ENCODE measurements at places on chromosomes 5 and 9. TPM values are rescaled to one million over a fixed set of nuclear protein-coding genes. Genes with fewer than 3 reads are reported as not detected.

- DNase-seq: no peak
Observed at GRCh38 chr9:93830606-93831005, 124.5 kb downstream of the BARX1 start.

GRCh38 chr9:127858041-127858512 lies 3.6 kb upstream of the ENG start:
- DNase-seq: peak; percentile 47

DNA sequence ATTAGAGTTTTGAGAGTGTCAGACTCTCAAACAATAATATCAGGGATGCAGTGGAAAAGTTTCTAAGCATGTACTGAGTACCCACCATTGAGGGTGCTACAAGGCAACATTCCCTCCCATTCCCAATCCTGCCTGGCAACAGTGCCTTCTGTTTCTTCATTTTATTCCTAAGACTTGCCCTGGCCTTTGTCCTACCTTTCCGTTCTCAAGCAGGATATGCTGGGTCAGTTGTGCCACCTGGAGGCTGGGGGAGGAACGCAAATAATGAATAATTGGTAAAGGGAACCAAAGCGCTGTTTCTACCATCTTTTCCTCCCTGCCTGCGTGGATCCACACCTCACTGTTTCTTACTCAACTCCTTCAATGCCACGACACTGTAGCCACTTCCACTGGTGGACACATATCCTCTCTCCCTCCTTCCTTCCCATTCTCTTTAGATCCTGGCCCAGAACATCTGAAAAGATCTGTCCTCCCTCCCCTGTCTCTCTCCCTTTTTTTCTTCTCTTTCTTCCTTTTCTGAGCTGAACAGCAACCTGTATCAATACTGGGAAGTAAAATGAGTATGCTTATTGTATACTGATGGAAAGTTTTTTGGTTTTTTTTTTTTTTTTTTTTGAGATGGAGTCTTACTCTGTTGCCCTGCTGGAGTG lies 149.5 kb downstream of the C9orf152 start:
- DNase-seq: peak; percentile 74

- no peak for DNase-seq
Observed at GRCh38 chr9:136090768-136091581, 4.1 kb downstream of the NACC2 start.

GRCh38 chr9:92722386-92723298 lies 42.0 kb downstream of the BICD2 start:
- no peak for DNase-seq

Gene LHFPL2
- 22.9 TPM for total RNA-seq
